Right lobe of liver (tissue), 6 donors: ENCODE measurements at places on chromosomes 7 and 10.

DNA sequence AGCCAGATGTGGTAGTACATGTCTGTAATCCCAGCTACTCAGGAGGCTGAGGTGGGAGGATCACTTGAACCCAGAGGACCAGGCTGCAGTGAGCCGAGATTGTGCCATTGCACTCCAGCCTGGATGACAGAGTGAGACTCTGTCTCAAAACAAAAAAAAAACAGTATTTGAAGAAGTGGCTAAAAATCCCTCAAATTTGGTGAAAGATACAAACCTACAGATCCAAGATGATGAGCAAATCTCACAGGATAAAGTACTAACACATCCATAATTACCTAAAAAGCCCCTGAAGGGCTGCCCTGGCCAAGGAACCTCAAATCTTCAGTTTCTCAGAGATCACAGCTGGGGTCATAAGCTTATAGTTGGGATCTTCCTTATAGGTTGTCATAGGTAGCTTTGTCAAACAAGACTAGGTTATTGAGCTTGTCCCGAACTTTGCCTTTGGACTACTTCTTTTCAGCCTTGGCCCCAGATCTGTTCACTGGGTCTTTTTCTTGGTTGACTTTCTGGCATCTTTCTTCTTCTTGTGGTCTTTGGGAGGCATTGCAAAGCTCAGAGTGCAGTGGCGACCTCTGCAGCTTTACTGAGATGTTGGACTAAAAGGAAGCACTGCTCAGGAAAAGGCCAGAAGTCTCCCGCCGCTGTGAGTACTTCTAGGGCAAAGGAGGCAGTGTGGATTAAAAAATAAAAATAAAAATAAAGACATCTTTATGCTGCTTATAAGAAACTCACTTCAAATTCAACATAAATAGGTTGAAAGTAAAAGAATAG is 28.6 kb upstream of the SAR1A start:
- no peaks in the 10 kb centered on the region for H3K27me3 ChIP-seq
- DNase-seq: no peak
- no peaks in the 10 kb centered on the region for H3K4me1 ChIP-seq
- no peak overlapping the region for H3K27ac ChIP-seq
- no peak overlapping the region for H3K4me3 ChIP-seq

- H3K27ac ChIP-seq: peak within 1 kb of the TSS; percentile 97
- DNase-seq: peak; percentile 64
- peak within 1 kb of the TSS; percentile 92 for H3K4me3 ChIP-seq
- H3K27me3 ChIP-seq: no peaks in the 10 kb centered on the region
These were observed at the start of gene TRIM8 for GRCh38 chr10:102644066-102644645. Gene TRIM8 (plus strand): TSS chr10:102644479. CDS start chr10:102644618, 139 bp downstream.

- DNase-seq: no peak
- H3K36me3 ChIP-seq: no peaks in the 10 kb centered on the region
- no peak overlapping the region for H3K27ac ChIP-seq
- H3K4me3 ChIP-seq: no peak overlapping the region
These were observed 77.8 kb upstream of the LRRC17 start for GRCh38 chr7:102834999-102835398.

GRCh38 chr10:10096296-10096695 is 921.4 kb upstream of the CELF2 start:
- H3K4me3 ChIP-seq: no peak overlapping the region
- no peak overlapping the region for H3K27ac ChIP-seq
- H3K27me3 ChIP-seq: no peaks in the 10 kb centered on the region

DNA sequence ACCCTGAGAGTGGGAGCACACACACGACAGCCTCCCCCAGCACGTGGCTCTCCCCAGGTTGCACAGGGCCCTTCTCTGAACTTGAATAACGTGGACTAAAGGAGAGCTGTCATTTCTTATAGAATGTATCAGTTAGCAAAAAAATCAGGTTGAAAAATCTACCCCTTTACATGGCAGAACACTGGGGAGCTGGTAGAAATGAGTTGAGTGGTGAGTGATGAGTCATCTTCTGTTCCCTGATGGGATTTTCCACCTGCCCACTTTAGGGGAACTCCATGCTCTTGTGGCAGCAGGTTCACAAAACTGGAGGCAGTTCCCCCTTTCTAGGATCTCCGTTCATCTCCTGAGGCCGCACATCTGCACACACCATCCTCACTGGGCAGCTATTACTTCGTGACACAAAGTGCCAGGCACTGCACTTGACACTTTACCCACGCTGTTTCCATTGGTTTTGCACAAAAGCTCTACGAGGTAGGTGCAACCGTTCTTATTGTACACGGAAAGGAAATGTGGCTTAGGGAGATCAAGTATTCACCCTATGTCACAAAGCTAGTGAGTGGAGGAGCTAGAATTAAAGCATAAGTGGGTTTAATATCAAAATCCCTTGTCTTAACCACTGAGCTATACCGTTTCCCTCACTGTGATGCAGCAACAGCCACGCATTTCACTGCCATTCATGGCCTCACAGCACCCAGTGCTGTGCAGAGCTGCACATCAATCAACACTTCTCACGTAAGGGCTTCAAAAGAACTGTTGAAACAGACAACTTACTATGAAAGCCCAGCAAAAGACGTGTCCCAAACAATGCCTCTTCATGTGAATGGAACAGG is 80.2 kb downstream of the RNF216 start:
- no peak overlapping the region for H3K27ac ChIP-seq
- H3K27me3 ChIP-seq: no peaks in the 10 kb centered on the region
- H3K4me3 ChIP-seq: no peak overlapping the region

- no peak for DNase-seq
- no peaks in the 10 kb centered on the region for H3K27me3 ChIP-seq
- no peak overlapping the region for H3K4me3 ChIP-seq
- H3K27ac ChIP-seq: no peak overlapping the region
- H3K36me3 ChIP-seq: no peaks in the 10 kb centered on the region
- H3K4me1 ChIP-seq: no peaks in the 10 kb centered on the region
These were observed 322.4 kb upstream of the KLF6 start for GRCh38 chr10:4107285-4107851.

GRCh38 chr7:137453356-137453755 is 109.8 kb upstream of the PTN start:
- no peak overlapping the region for H3K27ac ChIP-seq
- no peaks in the 10 kb centered on the region for H3K4me1 ChIP-seq
- H3K27me3 ChIP-seq: no peaks in the 10 kb centered on the region
- DNase-seq: no peak
- H3K4me3 ChIP-seq: no peak overlapping the region

DNA sequence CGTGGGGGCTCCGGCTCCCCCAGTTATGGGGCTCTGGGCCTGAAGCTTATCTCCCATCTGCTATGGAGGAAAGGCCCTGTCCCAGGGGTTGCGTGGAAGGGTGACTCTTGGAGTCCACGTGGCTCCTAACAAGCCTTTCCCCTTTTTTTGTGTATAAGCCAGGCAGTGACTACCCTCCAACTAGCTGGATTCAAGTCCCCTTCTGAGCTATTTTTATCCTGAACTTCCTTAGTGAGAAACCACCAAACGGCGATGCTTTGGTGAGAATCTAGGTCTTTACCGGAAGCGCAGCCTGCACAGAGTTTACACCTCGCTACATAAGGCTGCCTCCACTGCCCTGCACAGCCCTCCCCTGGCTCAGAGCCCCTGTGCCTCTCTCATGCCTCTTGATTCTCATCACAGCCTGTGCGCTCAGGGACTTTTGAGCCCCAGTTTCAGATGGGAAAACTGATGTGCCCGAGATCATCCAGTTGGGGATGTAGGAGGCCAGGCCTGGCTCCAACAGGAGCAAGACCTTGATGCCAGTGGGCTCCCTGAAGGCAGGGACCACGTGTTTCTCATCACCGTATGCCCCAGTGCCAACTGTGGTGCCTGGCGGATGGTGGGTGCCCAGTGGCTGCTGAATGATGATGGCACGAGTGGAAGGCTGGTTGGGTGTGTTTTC is 102.3 kb upstream of the PPIF start:
- DNase-seq: no peak
- H3K36me3 ChIP-seq: no peaks in the 10 kb centered on the region
- H3K4me1 ChIP-seq: peaks cover 42% of the 10 kb centered on the region
- peak overlapping the region; percentile 24 for H3K27ac ChIP-seq
- H3K4me3 ChIP-seq: no peak overlapping the region

DNA sequence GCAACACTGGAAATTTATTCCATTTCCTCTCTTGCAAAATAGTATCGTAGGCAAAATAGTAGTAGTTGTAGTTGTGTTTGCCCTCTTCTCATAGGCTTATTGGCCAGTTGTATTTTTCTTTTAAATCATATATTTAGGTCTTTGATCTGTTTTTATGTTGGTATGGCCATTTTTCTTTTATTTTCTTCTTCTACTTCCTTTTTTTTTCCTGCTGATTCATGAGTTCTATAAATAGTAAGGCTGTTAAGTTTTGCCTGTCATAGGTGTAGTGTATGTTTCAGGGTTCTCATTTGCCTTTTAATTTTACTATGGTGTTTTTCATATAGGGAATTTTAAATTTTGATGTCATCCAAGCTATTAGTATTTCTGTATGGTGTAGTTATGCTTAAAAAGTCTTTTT is 25.4 kb upstream of the MRC1 start:
- H3K27me3 ChIP-seq: no peaks in the 10 kb centered on the region
- H3K4me1 ChIP-seq: no peaks in the 10 kb centered on the region
- DNase-seq: no peak
- no peak overlapping the region for H3K4me3 ChIP-seq
- H3K27ac ChIP-seq: no peak overlapping the region
